CD4-positive, alpha-beta T cell treated with Interleukin-15 for 4 hours (primary cell): ENCODE measurements at places on chromosomes 1 and 21.

- no peak for DNase-seq
Observed at GRCh38 chr1:1918901-1919303, at the start of gene TMEM52. Gene TMEM52, minus strand, starts transcription at chr1:1919279. Its CDS starts 14 bp downstream, at chr1:1919265.

DNA sequence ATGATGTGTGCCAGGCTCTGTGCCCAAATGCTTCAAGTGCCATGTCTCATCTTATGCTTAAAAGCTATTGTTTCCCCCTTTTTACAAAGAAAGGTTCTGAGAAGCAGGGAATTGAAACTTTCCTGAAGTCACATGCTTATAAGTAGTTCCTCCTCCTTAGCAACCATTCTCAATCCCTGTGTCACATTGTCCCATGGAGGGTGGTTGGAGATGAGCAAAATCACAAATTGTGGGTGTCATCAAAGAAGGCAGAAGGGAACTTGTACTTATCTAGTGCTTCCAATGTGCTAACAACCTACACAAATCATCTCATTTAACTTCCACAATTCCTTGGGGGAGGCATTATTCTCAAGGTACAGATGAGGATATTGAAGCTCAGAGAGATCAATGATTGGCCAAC lies 10.1 kb upstream of the ERICH3 start:
- DNase-seq, result no peak

- no peak for DNase-seq
Observed at GRCh38 chr1:28341591-28341990, 12.8 kb downstream of the MED18 start.

- DNase-seq, result no peak
Observed at GRCh38 chr1:220717800-220718640, 27.9 kb downstream of the C1orf115 start.

- DNase-seq, result no peak
Observed at GRCh38 chr1:28412731-28413130, 43.2 kb downstream of the PHACTR4 start.

GRCh38 chr1:225883616-225884265 lies 1.6 kb upstream of the TMEM63A start:
- DNase-seq, result no peak

GRCh38 chr1:164764333-164764732 lies 205.3 kb downstream of the PBX1 start:
- DNase-seq, result no peak

- no peak for DNase-seq
Observed at GRCh38 chr1:231924180-231924579, 297.6 kb downstream of the DISC1 start.

DNA sequence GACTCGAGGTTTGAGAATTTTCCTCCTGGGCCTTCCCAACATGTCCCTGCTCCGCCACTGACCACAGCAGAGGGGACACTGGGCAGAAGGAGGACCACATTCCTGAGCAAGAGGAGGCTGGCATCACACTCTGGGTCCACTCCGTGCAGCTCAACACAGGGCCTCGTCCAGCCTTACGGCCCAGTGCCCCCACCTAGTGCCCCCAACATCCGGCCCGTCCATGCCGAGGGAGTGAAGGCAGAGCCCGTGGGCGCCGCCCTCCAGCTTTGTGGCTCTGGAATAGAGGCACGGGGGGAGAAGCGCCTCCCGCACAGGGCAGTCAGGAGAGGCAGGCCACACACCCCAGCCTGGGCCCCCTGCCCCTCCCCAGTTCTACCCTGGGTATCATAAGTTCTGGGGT lies 158.3 kb downstream of the NPHP4 start:
- no peak for DNase-seq

DNA sequence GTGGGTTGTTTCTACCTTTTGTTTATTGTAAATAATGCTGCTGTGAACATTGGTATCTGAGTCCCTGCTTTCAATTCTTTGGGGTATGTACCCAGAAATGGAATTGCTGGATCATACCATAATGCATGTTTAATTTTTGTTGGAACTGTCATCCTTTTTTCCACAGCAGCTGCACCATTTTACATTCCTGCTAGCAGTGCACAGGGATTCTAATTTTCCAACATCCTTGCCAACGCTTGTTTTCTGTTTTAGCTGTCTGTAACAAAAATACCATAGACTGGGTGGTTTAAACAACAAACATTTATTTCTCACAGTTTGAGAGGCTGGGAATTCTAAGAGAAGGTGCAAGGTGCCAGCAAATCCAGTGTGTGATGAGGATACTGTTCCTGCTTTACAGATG lies 65.1 kb downstream of the RAVER2 start:
- no peak for DNase-seq

- no peak for DNase-seq
Observed at GRCh38 chr21:33644383-33645074, 2.2 kb downstream of the ITSN1 start.

GRCh38 chr1:19138331-19138730 lies 71.7 kb downstream of the UBR4 start:
- no peak for DNase-seq

DNA sequence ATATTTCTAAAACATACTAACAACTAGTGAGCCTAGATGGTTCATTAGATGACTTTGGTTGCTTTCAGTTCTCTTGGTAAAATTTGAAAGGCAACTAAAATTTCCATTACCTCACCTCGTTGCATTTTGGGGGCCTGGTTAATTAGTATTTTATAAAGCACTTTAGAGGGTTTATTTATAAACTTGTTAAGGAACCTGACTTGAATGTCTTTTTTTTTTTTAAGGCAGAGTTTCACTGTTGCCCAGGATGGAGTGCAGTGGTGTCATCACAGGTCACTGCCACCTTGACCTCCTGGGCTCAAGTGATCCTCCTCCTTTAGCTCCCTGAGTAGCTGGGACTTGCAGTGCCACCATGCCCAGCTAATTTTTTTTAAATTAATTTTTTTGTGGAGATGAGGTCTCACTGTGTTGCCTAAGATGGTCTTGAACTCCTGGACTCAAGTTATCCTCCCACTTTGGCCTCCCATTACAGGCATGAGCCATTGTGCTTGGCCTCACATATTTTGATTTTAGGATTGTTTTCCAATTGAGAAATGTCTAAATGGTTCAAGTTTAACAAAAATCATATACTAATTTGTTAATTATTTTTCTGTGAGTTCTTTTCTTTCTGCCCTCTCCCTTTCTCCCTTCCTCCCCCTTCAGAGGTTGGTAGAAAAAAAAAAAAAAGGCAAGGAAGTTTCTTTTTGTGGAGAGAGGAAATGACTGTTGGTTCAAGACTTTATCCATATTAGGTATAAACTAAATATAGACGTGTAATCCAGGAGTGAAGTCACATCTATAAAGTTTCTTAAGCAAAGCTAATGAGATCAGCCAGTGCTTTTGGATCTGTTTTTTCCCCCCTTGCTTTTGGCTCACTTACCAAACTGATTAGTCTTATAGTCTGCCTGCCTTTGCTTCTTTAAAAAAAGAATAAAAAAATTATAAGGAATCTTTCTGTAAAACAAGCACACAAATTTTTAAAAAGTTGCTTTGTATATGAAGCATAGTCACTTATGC lies 24.7 kb downstream of the CLIC4 start:
- DNase-seq, result no peak

GRCh38 chr1:1677718-1678580 lies 14.6 kb downstream of the SLC35E2B start:
- DNase-seq, result peak; percentile 38

DNA sequence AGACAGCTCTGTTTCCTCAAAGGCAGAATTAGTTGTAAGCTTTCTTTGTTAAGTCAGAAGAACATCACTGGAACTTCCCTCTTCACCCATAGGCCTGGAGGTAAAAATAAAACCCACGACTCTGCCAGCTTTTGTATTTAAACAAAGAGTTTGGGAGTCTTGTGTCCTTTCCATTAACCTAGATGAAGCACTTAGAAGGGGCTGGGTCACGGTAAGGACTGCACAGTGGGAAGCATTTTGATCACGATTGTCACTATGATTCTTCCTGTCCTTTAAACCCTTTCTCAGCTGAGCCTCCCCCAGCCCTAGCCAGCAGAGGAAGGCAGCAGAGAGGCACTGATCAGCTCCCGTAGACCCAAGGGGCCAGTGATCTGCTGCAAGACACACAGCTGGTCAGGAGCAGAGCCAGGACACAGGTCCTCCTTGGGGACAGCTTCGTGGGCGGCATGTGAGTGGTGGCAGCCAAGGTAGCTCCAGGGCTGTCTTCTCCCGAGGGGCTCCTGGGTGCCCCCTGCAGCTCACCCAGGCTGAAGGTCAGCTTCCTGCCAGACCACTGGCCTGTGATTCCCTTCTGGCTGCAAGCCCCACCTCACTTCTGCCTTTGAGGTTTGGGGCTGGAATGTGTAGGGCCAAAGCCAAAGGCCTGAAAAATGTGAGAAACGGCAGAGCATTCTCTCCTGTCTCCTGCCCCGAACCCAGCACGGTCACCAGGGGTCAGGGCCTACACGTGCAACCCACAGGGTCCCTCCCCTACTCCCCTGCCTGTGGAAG lies 4.0 kb upstream of the LAPTM5 start:
- DNase-seq, result no peak

GRCh38 chr1:226428348-226428747 lies 20.5 kb upstream of the PARP1 start:
- DNase-seq, result no peak

DNA sequence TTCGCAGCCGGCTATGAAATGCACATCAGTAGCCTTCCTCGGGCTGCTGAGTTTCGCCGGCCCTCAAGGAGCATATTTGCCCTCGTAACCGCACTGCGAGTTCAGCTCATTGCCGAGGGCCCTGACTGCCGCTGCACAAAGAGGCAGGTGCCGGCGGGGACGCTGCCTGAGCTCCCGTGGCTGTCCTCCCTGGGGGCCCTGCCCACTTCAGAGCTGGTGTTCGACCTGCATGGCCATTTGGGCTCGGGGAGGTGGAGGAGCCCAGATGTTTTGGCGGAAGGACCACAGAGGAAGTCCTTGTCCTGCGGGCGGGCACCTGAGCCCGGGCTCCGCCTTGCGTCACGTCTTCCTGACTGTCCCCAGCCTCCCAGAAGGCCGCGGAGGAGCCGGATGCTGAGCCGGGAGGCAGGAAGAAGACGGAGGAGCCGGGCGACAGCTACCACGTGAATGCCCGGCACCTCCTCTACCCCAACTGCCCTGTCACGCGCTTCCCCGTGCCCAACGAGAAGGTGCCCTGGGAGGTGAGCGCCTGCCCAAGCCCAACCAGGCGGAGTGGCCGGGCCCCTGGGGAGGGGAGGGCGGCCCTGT lies 29.9 kb upstream of the LRRC3 start:
- DNase-seq, result no peak

GRCh38 chr1:109502364-109502851 lies 7.1 kb downstream of the AMIGO1 start:
- peak; percentile 61 for DNase-seq

DNA sequence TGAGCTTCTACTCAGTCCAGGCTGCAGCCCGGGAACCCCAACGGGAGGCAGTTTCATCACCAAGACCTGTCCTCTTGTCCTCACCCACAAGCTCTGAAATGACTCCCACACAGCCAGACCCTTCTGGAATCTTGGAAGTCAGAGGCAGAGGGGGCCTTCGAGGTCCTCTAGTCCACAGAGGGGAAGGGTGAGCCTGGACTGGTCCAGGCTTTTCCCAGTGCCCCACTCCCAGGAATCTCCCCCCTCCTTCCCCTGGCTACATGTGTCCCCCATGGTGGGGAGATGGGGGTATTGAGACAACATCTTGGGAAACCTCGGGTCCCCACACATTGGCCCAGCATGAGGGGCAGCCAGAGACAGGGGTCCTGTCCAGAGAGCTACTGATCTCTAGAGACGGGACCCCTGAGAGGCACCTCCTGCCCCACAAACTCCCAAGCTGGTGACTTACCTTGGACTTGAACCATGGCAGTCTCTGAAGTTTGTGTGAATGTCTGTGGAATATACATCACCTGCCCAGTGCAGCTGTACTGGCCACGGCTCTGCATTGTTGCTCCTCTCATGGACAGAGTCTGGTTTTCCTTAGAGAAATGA lies 19.4 kb upstream of the SLAMF9 start:
- no peak for DNase-seq

DNA sequence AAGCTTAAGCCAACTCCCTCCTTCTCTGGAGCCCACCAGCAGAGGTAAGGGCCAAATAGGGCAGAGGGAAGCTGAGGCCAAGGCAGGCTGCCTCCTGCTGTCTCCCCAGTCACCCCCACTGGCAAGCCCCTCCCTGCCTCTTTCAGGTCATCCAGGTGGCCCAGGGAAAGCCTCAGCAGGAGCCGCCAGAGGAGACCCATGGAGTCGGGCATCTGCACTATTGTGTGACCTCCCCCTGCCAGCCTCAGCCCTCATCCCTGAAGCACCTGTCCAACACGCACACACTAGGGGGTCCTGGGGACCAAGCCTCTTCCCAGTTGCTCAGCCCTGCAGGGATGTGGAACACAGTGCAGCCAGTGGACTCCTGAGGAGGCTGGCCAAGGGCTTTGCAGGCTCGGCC lies 5.3 kb upstream of the NAXE start:
- DNase-seq, result no peak

DNA sequence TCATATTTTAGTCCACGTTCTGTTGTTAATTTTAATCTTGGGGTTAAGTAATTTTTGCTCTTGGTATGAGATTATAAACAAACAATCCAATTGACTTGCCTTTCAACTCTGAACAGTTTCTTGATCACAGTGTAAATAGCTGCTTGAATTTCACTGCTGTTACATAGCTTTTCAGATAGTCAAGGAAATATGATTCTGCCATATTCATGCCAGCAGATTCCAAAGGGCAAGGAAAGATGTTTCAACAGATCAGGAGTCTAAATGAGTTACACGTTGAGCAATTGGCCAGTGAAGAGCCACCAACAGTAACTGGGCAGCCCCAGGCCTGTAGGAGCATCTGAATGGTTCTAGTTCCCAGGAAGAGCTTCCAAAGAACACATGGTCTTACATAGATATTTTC lies 93.6 kb downstream of the LEPR start:
- no peak for DNase-seq

DNA sequence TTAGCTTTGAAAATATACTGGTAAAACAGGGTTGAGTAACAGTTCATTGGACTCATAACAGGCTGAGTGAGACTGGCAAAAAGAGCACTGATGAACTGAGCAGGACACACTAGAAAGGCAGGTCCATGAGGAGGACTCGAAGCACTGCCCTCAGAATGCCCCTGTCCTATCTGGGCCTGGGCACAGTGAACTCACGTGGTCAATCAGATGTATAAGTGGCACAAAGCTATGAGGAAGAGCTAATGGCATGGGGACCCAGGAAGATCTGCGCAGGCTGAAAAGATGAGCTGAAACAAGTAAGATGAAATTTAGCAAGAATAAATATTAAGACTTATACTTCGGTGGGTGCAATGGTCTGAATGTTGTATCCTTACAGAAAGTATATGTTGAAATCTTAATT lies 9.2 kb upstream of the RGS7 start:
- DNase-seq, result no peak

DNA sequence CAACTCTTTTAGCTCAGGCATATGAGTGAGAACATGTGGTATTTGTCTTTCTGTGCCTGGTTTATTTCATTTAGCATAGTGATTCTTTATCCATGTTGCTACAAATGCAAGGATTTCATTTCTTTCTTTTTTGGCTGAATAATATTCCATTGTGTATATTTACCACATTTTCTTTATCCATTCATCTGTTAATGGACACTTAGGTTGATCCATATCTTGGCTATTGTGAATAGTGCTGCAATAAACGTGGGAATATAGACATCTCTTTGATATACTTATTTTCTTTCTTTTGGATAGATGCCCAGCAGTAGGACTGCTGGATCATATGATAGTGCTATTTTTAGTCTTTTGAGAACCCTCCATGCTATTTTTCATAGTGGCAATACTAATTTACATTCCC lies 30.8 kb downstream of the ASB17 start:
- no peak for DNase-seq

- DNase-seq, result no peak
Observed at GRCh38 chr21:40381111-40381510, 465.8 kb downstream of the DSCAM start.

- DNase-seq, result no peak
Observed at GRCh38 chr1:179142889-179143299, 61.0 kb downstream of the TOR3A start.

- no peak for DNase-seq
Observed at GRCh38 chr1:223758734-223759133, 46.4 kb downstream of the CAPN2 start.

GRCh38 chr1:115507901-115508300 lies 133.9 kb upstream of the VANGL1 start:
- DNase-seq, result no peak
